NCI-H446 (cell line): ENCODE measurements at places on chromosomes 5 and 9.
A peak's percentile ranks its signal among the peaks of the same experiment; 100 is the strongest.

GRCh38 chr5:661891-662750 is 31.0 kb downstream of the TPPP start:
- no peak for DNase-seq

DNA sequence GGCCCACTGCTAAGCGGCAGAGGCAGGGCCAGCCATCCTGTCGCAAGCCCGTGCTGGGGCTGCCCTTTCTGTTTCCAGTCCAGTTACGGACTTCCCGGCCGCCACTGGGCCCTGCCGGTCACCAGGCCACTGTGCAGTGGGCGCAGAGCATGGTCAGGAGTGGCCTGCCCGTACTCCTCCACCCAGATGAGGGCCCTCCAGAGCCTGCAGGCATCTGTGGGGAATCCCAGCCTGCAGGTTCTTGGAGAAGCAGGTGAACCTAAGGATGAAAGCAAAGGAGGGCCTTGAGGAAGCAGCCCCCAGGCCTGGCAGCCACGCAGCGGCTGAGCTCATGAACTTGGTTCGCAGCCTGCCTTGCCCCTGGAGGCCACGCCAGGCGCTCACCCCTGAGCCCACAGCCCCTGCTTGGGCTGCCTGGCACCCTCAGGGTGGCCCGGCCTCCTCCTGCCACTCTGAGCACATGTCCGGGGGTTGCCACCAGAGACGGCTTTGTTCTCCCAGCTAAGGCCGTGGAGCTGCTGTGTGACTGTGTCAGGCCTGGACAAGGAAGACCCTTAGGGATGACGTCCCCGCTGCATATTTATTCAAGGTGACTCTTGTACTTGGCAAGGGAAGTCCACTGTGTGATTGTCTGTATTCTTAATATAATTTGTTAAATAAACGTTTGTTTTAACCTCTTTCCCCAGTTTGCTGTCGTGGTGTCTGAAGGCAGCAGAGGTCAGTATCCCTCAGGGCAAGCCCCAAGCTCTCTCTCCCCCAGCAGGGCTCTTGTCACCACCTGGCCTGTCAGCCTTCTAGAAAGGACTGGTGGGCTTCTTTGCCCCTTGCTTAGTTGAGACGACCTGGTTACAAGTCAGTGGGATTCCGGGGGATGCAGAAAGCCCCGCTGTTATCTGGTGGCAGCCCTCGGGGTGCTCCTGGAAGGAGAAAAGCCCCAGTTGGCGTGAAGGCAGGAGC is 107.1 kb upstream of the LMX1B start:
- DNase-seq = no peak

- no peak for DNase-seq
These were observed 75.6 kb upstream of the SH3PXD2B start for GRCh38 chr5:172529896-172530295.

- DNase-seq = no peak
These were observed 80.1 kb downstream of the ITGA1 start for GRCh38 chr5:52867809-52868208.

GRCh38 chr5:34957857-34958690 is 28.7 kb downstream of the DNAJC21 start:
- DNase-seq = peak; percentile 53

- DNase-seq = no peak
These were observed 78.6 kb upstream of the TBC1D9B start for GRCh38 chr5:179986328-179986727.

DNA sequence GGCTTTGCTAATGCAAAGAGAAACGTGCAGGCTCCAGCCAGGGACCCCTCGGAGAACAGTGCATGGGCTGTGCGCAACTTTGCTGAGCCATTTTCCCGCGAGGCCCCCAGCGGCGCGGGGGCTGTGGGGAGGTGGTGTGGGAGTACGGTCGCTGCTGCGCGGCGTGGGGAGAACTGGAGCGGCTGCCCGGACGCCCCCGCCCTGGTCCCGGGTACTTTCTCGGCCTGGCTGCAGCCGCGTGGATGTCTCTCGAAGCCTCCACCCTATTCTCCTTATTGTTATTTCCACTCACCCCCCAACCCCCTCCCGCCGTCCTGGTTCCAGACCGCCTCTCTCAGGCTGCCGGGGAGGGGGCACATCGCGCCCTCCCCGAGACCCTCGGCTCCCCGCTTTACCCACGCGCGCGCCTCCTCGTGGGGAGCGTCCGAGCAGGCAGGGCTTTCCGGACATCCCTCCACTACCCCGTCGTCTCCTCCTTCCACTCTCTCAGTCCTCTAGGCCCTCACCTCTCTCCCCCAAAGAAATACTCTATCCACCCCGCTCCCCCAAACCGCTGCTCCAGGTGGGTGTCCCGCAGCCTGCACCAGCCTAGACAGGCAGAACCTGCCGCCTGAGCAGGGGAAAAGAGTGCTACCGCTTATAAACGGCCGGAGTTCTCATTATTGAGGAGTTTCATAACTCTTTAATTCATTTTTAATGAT is 68.6 kb upstream of the TBCA start:
- no peak for DNase-seq

DNA sequence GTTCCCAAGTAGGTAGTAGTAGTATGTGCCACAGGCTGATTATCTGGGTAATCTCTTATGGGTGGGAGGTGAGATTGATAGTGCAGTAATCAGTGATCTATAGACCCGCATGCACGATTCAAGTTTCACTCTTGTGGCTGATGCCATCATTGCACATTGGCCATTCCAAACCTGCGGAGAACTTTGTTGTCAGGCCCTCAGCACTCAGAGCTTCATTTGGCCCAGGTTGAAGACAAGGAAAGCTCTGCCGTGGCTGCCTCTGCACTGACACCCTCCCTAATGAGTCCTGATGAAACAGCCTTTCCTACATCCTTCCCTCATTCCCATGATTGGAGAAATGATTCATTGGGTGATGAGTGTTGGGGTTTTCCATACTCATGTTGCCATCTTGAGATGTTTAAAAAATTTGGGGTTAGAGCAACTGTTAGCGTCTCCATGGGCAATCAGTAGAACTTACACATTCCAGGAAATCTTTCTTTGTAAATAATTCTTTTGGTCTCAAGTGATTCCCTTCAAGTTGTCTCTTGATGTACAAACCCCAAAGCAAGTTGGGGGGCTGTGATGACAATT is 22.9 kb downstream of the PROP1 start:
- DNase-seq = no peak

GRCh38 chr5:40278881-40279280 is 400.8 kb upstream of the PTGER4 start:
- no peak for DNase-seq

- peak; percentile 56 for DNase-seq
These were observed 40.3 kb upstream of the TNFAIP8 start for GRCh38 chr5:119315516-119315949.

- no peak for DNase-seq
These were observed 46.9 kb upstream of the APC start for GRCh38 chr5:112690605-112691338.

DNA sequence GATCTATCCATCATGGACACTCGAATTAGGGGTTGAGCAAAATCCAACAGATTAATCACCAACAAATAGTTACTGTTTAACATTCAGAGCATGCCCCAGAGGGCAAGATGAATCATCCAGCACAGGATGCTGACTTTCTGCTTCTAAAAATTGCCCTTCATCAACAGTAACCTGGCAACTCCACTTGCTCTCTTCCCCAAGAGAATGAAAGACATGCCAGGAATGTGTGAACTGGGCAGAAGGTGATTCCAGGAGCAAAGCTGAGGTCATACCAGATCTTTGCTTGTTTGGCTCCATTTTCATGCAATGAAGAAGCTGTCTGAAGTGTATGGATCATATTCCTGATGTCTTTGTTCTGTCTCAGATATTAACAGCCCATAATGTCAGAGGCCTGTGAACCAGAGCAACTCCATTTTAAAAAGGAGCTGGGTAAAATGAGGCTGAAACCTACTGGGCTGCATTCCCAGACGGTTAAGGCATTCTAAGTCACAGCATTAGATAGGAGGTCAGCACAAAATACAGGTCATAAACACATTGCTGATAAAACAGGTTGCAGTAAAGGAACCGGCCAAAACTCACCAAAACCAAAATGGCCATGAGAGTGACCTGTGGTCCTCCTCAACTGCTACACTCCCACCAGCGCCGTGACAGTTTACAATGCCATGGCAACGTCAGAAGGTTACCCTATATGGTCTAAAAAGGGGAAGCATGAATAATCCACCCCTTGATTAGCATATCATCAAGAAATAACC is 2.5 kb upstream of the ZNF367 start:
- DNase-seq = peak; percentile 75

- DNase-seq = no peak
These were observed 4.5 kb downstream of the TENT4A start for GRCh38 chr5:6717687-6718086.

GRCh38 chr9:36961051-36961450 is 73.0 kb downstream of the PAX5 start:
- DNase-seq = no peak

DNA sequence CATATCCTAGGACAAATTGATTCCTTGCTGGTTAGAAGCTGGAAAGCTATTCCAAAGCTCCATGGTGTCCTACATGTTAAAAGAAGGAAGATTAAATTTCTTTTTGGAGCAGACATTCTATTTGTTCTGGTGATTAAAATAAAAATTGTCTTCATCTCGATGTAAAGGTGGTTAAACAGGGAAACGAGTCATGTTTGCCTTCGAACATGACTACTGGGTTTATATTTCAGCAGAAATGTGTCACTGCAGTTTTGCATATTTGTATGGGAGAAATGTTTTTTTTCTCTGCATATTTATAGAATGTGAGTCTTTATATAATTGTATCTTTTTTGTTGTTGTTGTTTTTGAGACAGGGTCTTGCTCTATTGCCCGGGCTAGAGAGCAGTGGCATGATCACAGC is 36.4 kb downstream of the ADAMTS12 start:
- DNase-seq = no peak

GRCh38 chr9:18928711-18929110 is 104.3 kb downstream of the SAXO1 start:
- no peak for DNase-seq

- DNase-seq = no peak
These were observed 38.2 kb upstream of the UBAP2 start for GRCh38 chr9:34086864-34087263.

- peak; percentile 50 for DNase-seq
These were observed 26.0 kb downstream of the GABRP start for GRCh38 chr5:170809551-170809950.

DNA sequence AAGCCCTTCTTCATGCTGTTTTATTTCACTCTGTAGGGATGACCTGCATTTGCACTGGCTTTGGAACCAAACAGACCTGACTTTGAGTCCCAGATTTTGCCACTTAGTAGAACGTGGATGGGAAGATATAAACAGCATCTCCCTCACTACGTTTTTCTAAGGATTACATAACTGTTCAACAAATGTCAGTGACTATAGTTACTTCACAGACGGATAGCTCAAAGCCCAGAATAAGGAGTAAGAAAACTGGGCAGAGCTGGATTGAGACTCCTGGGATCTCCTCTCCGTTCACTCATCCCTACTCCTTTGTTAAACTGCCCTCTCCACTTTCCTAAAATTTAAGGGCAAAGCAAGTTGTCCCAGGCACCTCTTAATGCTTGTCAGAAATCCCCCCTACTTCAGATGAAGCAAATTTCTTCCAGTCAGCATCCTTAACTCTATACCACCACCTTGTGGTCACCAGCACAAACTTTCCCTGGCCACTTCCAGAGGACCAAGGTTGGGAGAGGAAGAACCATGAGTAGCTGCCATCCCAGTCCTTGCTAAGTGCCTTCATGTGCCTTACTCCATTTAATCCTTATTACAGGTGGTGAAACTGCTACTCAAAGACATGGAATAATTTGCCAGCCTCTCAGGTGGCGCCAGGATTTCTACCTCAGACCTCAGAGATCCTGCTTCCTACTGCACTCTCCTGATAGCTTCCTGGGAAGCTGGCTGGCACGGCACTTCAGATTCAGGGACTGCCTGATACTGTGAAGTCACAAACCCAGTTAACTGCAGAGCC is 38.4 kb downstream of the EGR1 start:
- DNase-seq = peak; percentile 48
